ENCODE measurements at places on chromosomes 4 and X. TPM values are rescaled to one million over a fixed set of nuclear protein-coding genes. Genes with fewer than 3 reads are reported as not detected.

CDS1 gene
- not detected for total RNA-seq

FAT4 gene
- total RNA-seq: 94.7 TPM

FGA gene
- total RNA-seq: not detected

SULT1E1 gene
- total RNA-seq: 23.8 TPM

CTAG1B gene
- total RNA-seq: not detected

GDPD2 gene
- total RNA-seq: not detected

IBSP gene
- total RNA-seq: not detected

NDNF gene
- not detected for total RNA-seq

IL21 gene
- not detected for total RNA-seq

GABRG1 gene
- not detected for total RNA-seq

MAGEA11 gene
- not detected for total RNA-seq

RNF175 gene
- not detected for total RNA-seq

MAGEB10 gene
- not detected for total RNA-seq

CFP gene
- total RNA-seq: 0.38 TPM

NSUN7 gene
- not detected for total RNA-seq
